ENCODE measurements at places on chromosomes 3 and 15.

DNA sequence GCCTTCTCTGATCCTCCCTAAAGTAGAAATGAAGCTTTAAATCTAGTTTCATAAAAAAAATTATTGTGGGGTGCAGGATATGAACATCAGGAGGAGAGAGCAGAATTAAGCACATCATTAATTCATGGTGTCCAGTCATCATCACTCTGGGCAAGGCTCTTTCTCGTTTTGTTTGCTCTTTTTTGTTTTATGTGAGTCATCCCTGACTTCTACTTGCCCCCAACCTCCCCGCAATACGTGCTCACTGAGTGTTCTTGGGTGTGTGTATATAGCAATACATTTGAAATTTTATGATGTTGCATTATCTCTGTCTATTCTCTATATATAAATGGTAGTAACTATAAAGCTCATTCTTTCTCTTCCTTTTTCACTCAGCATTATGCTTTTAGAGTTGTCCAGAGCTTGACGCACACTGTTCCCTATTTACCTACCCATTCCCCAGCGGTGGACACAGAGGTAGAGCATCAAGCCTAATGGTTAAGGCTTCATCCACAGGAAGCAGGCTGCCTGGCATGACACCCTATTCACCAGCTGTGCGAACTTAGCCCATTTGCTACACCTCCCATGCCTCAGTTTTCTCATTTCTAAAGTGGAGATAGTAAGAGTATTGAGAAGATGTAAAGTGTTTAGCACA lies 72.3 kb downstream of the CD200R1L start:
- DNase-seq = no peak

- DNase-seq = no peak
These were observed 24.4 kb downstream of the LARP6 start for GRCh38 chr15:70829371-70830166.

DNA sequence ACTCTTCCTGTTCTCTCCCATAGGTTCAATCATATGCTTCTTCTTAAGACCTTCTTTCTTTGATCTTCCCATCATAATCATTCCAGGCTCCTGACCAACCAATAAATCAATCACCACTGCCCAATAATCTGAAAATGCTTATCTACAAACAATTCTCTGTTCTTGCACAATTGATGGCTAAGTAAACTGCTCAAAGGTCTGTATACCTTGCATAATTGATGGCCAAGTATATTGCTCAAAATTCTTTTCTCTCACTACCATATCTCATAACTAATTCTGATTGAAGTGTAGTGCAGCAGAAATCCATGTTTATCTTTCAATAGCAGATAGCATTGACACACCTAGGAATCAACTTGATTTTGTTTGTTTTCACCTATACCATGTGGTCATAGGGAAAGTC lies 83.4 kb upstream of the EPHA6 start:
- no peak for DNase-seq

- DNase-seq = no peak
These were observed 77.6 kb upstream of the CHD2 start for GRCh38 chr15:92822216-92823144.

DNA sequence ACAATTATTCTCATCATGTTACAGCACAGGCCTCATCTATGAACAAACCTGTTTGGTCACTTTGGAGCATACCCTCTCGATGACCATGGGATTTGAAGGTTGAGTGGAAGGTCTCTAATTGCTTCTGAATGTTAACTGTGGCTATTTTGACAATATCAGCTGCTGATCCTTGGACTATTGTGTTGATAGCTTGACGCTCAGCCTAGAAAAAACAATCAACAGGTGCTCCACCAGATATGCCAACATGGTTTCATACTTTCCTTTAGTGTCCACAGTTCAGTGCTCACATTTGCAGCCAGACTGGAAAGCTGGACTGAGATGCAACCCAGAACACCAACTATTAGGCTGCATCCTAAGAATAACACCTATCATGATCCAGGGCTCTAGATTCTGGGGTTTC lies 109.7 kb downstream of the POLQ start:
- no peak for DNase-seq

DNA sequence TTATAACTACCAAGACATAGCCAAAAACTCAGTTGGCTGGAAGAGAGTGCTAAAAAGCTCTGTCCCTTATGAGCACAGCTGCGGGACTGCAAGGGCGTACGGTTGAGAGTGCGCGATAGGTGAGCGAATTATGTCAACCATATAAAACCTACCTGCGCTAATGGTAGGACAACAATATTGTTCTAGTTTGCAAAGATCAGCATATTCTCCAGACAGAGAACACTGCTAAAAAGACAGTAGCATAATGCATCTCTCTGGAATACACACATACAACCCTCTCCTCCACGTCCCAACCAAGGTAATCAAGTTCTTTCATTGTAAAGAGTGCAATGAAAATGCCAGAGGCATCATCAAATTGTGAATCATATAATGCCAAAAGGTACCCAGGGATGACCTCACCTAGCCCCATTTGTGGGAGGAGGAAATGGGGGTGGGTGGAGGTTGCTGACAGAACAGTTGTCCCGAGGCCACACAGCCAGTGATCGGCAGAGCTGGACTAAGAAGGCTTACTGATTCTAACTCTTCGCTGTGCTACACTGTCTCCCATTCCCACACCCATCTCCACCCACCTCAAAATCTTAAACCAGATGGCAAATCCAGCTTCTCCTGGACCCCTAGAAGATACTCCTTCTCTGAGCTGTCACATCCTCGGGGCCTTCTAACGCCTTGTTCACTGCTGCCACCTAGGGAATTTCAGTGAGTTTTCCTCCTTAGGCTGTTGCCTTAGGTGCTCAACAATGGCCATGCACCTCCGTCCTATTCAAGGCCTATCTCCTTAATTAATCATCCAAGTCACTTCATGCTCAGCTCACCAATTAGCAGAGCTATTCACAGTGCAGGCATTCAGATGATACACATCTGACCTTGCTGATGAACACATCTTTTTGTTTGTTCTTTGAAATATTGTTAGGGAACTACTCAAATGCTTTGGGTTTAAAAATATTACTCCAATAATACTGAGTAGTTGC lies 60.7 kb downstream of the RPL22L1 start:
- DNase-seq = peak; percentile 73

DNA sequence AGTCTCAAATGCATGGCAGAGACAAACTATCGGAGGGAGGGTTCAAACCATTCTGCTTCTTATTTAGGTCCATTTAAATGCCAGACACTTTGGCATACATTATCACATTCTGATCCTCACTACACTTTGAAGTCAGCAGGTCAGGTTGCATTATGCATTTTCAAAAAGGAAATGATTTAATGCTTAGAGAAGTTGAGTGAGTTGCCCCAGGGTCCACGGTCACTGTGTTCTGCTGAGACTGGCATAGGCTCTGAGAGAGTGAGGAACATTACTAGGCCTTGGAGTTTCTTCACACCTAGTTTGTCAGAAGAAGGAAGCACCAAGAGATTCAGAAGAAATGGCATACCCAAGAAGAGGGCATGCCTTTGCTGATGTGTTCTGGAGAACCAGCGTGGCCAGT lies 46.3 kb upstream of the ACAN start:
- DNase-seq = no peak

DNA sequence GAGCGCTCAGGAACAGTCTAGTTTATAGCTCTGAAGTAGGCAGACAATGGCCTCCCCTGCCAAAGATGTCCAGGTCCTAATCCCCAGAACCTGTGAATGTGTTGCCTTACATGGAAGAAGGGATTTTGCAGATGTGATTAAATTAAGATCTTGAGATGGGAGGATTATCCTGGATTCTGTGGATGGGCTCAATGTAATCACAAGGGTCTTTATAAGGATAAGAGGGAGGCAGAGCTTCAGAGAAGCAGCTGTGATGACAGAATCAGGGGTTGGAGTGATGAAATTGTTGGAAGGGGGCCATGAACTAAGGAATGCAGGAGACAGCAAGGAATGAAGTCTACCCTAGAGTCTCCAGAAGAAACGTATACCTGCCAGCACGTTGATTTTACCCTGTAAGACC lies 14.0 kb upstream of the GK5 start:
- DNase-seq = no peak

DNA sequence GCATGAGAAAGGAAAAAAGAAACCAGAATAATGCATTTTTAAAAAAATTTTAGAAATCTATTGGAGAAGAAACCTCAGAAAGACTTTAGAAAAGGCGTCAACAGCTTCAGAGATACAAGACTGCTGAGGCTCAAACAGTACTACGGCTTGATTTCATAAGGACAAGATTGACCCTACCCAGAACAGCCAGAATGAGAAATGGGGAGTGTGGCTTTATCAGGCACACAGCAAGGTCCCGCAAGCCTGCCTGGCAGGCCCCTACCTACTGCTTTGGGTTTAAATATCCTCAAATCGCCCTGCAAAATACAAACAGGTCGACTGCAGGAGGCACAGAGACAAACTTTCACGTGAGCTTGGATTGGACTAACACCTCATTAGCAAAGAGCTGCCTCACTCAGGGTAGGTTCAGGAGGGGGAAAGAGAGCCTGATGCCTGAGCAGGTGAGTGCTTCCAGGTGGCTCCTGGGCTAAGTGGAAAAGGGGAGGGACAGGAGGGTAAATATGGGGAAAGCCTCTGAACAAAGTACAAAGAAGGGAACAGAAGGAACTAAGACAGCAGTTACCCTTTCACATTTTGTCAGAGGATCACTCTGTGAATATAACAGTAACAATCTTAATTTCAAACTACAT lies 87.5 kb downstream of the RORA start:
- no peak for DNase-seq

- no peak for DNase-seq
These were observed 42.9 kb downstream of the C3orf38 start for GRCh38 chr3:88192631-88193030.

DNA sequence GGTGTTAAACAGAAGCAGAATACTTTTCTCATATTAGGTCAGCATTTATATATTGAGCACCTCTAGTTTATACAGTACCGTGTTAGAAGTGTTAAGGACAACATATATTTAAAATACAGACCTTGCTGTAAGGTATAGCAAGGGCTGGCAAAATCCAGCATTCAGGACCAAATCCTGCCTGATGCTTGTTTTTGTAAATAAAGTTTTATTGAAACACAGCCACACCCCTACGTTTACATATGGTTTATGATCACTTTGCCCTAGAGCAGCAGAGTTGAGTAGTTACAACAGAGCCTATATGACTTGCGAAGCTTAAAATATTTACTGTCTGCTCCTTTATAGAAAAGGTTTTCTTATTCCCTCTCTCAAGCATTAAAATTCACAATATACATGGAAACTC lies 877.3 kb downstream of the MCTP2 start:
- DNase-seq = no peak

DNA sequence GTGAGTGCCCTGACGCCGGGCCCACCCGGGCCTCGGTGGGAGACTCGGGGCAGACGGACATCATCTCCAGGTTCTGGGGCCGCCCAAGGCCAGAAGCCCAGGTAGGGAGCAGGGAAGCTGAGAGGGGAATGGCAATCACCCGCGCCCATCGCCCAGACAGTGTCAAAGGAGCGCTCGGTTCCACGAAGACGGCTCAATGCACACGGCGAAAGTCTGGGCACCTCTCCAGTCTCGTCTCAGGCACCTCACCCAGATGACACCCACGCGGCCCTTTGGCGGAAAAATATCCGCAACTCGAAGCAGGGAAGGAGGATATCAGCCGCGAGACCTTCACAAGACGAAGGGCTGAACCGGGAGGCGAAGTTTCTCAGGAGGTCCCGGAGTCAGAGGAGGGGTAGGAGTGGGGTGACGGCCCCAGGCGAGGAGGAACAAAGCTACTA lies 916 bp downstream of the IL17RD start:
- no peak for DNase-seq

GRCh38 chr15:94206463-94207167 lies 24.7 kb upstream of the MCTP2 start:
- no peak for DNase-seq

GRCh38 chr3:107394502-107394901 lies 17.3 kb downstream of the CCDC54 start:
- DNase-seq = no peak

GRCh38 chr15:75171408-75171807 lies 30.3 kb upstream of the C15orf39 start:
- no peak for DNase-seq

GRCh38 chr3:126025116-126025729 lies 56.2 kb downstream of the ROPN1B start:
- no peak for DNase-seq

DNA sequence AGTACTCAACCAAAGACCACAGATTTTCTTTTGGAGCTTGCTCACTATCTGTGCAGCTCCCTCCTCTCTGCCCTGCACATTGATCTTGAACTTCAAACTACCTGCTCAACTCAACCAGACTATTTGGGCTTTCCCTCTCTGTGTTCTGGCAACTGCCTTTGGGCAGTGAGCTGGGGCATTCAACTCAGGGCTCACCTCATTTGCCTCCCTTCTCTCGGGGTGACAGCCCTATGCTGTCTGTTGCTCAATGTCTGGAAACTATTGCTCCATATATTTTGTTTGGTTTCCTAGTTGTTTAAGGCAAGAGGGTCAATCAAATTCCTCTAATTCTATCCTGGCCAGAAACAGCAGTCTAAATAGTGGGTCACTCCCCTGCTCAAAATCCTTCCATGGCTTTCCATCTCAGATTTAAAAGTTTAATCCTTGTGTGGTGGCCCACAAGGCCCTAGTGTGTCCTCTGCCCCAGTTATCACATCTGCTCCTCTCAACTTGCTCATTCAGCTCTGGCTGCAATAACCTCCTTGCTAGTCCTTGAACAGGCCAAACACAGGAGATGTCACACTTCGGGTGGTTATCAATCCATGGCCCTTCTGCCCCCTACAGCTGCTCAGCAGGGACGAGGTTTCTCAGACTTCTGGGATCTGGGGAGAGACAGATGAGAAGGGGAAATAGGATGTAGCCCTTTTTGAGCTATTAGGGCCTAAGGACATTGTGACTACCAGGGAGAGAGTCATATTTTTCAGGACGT lies 67.8 kb downstream of the SNRK start:
- no peak for DNase-seq

DNA sequence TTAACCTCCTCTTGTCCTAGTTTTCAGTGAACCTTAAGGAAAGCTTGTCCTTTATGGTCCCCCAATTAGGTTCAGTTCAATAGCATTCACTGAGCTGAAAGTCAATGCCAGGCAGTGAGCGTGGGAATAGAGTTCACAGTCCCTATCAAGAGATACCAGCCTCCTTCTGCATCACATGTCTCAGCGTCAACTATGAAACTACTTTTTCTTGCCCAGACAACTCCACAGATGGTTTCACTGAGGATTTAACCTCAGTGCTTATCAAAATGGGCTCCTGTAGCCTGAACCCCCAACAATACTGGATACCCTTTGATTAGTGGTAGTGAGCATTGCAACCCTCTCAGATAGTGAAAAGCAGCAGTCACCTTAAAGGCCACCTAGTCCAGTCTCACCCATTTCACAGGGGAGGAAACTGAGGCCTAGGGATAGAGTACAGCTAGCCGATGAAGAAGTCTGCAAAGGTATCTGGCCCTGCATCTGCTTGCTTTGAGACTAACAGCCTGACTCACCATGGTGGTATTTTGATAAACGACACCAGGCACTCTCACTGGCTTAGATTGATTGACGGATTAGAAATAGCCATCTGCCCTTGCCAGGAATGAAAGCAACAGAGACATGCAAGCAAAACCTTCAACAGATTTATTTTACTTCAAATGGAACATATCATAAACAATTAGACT lies 1.6 kb upstream of the UBA3 start:
- no peak for DNase-seq

GRCh38 chr15:73716417-73716816 lies 32.2 kb downstream of the CD276 start:
- DNase-seq = no peak

GRCh38 chr3:59784164-59784563 lies 734.3 kb upstream of the CFAP20DC start:
- no peak for DNase-seq

- DNase-seq = no peak
These were observed 193.3 kb upstream of the PROK2 start for GRCh38 chr3:71978150-71978721.
